ENCODE measurements at places on chromosomes 4 and X.
A peak's percentile ranks its signal among the peaks of the same experiment; 100 is the strongest.

DNA sequence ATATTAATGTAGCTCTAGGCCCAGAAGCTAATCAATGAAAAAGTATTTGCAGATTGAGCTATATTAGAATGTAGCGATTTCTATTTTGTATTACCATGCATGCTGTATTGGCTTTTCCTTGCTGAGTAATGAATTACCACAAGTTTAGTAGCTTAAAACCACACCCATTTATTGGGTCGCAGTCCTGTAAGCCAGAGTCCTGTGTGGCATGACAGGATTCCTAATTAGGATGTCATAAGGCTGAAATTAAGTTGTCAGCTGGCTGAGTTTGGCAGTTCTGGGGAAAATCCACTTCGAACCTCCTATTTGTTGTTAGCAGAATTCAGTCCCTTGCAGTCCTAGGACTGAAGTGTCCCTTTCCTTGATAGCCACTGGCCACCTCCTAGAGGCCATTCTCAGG lies 50.3 kb upstream of the HHIP start:
- no peak for DNase-seq

DNA sequence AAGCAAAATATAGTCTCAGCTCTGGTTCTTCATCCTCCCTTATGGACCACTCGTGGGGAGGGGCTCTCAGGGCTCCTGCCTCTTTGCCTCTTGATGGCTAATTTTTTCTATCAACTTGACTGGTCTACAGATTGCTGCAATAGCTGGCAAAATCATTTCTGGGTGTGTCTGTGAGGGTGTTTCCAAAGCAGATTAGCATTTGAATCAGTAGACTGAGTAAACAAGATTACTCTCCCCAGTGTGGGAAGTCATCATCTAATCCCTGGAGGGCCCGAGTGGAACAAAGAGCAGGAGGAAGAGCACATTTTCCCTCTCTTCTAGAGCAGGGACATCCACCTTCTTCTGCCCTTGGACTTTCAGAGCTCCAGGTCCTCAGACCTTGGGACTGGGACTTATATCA lies 153.5 kb downstream of the STK32B start:
- DNase-seq, result no peak

DNA sequence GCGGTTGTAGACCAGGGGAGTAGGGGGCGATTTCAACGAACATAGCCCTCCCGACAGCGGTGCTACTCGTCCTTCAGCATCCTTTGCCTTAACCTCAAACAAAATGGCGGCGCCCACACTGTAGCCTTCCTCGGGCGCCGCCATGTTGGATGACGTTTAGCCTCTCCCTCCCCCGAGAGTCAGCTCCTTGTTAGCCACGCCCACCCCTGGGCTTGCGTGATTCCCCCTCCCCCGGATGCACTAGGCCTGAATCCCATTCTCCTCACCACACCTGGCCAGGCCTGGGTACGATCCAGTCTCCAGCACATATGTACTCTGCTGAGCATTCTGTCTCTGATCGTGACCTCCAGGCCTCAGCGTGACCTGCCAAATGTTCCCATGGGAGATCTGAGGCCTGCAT lies 49.0 kb upstream of the ZNF157 start:
- DNase-seq, result peak; percentile 51

GRCh38 chr4:10758906-10759305 lies 74.3 kb upstream of the CLNK start:
- DNase-seq, result no peak

- no peak for DNase-seq
Measured at GRCh38 chr4:33751050-33751449, 2493.3 kb downstream of the ARAP2 start.

All from mucosa of gallbladder (tissue), 1 donor.